Progenitor cell of endocrine pancreas (in vitro differentiated cells): ENCODE measurements at places on chromosomes 13 and 19. TPM values are rescaled to one million over a fixed set of nuclear protein-coding genes. Genes with fewer than 3 reads are reported as not detected.

DNA sequence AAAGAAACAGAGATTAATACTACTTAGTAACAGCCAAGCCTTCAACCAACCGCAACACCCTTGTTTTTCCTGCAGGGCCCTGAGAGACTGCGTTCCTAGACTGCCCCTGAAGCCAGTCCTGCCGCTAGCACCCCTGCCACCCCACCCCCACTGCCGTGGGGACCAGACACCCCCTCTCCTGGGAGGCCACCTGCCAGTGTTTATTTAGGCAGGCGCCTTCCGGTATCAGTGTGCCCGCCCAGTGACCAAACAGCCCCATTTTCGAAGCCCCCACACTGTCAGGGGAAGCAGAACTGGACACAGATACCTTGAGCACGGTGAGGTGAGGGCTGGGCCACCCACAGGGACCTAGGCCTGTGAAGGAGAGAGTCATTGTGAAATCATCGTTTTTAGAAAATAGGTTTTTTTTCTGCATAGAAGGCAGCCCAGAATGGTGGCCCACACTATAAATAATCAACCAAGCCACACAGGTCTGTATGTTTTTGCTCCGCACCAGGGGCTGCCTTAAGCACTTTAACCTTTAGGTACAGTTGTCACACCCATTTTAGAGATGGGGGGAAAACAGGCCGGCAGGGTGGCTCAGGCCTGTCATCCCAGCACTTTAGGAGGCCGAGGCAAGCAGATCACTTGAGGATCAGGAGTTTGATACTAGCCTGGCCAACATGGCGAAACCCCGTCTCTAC is 3.5 kb upstream of the TLE5 start:
- H3K4me1 ChIP-seq = peaks cover 31% of the 10 kb centered on the region
- H3K36me3 ChIP-seq = no peaks in the 10 kb centered on the region
- peak overlapping the region; percentile 41 for H3K4me3 ChIP-seq
- H3K27me3 ChIP-seq = no peaks in the 10 kb centered on the region
- DNase-seq = peak; percentile 42

Gene TMC4
- 119 and 125 TPM in 2 replicates for total RNA-seq

DNA sequence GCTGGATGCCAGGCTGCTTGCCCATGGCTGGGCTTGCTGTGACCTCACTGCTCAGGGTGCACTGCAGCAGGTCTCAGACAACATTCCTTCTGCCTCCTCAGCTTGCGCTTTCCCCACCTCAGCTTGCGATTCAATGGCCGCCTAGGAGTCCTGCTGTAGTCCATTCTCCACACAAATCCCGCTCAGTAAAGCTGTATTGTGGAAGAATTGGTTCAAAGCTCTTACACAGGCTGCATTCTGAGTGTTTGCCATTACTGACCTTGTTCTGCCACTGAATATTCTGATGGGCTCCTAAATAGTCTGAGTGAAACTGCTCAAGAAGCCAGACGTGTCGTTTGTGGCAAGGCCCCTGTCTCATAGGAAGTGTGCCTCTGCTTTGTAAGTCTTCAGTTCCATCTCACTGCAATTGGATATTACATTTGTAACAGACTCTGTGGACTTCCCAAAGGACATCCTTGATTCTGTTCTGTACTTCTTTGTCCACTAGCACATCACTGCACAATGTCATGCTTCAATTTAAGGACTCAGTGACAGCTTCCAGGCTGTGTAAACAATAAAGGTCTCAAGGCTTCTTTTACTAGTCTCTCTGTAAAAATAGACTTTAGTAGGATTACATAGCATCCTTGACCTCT is 49.8 kb downstream of the KATNAL1 start:
- peaks cover 11% of the 10 kb centered on the region for H3K4me1 ChIP-seq
- H3K27me3 ChIP-seq = no peaks in the 10 kb centered on the region
- no peak for DNase-seq
- peaks cover 9% of the 10 kb centered on the region for H3K36me3 ChIP-seq
- H3K27ac ChIP-seq = peak overlapping the region; percentile 53

Gene PRR20B
- not detected in 2 replicates for total RNA-seq

Gene OLFM2
- total RNA-seq = 55.0 and 57.9 TPM in 2 replicates

DNA sequence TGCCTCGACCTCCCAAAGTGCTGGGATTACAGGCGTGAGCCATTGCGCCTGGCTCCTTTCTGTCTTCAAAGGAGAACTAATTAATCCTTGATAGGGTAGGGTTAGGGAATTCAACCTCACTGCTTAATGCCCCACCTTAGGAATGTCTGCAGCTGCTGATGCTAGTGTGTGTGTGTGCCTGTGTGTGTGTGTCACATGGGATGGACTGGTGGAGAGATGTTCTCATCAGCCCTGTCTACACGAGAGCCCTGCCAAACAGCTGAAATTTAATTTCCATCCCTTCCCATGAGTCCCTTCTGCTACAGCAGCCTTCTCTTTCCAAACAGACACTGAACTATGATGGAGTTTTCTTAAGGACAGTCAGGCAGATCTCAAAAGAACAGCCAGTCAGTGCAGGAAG is 46.5 kb upstream of the CLDN10 start:
- no peaks in the 10 kb centered on the region for H3K36me3 ChIP-seq
- H3K4me3 ChIP-seq = no peak overlapping the region
- H3K27me3 ChIP-seq = no peaks in the 10 kb centered on the region
- no peak overlapping the region for H3K27ac ChIP-seq

DNA sequence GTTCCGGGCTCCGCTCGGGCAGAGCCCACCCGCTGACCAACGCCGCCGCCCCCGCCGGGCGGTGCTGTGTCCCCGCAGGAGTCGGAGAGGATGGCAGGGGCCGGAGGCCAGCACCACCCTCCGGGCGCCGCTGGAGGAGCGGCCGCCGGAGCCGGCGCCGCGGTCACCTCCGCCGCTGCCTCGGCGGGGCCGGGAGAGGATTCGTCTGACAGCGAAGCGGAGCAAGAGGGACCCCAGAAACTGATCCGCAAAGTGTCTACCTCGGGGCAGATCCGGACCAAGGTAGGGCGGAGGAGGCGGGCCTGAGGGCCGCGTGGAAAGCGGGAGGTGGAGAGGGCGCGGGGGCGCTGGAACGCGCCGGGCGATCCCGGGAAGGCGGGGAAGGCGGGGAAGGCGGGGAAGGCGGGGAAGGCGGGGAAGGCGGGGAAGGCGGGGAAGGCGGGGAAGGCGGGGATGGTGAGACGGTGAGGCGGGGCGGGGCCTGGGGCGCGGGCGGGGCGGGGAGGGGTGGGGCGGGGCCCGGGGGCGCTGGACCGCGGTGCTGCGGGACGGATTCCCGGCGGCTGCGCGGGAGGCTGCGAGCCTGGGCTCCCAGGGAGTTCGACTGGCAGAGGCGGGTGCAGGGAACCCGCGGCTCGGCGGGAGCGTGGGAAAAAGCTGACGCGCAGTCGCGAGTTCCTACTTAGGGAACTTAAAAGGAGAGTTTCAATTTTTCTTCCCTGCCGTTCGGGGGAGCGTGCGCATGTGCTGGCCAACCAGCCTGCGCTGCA is 421 bp downstream of the DGKH start:
- no peaks in the 10 kb centered on the region for H3K36me3 ChIP-seq
- H3K27ac ChIP-seq = no peak overlapping the region
- peak; percentile 52 for DNase-seq
- H3K27me3 ChIP-seq = peaks cover 49% of the 10 kb centered on the region
- H3K4me3 ChIP-seq = peak overlapping the region; percentile 73

Gene PLIN4
- total RNA-seq = 0.93 and 1.3 TPM in 2 replicates

GRCh38 chr19:35744430-35745327 is 539 bp downstream of the U2AF1L4 start:
- no peaks in the 10 kb centered on the region for H3K27me3 ChIP-seq
- H3K36me3 ChIP-seq = peaks cover 3% of the 10 kb centered on the region
- peak overlapping the region; percentile 100 for H3K27ac ChIP-seq
- H3K4me3 ChIP-seq = peak overlapping the region; percentile 98
- peaks cover 31% of the 10 kb centered on the region for H3K4me1 ChIP-seq

GRCh38 chr19:2455851-2456570 is 748 bp downstream of the LMNB2 start:
- H3K36me3 ChIP-seq = no peaks in the 10 kb centered on the region
- DNase-seq = peak; percentile 24
- H3K27ac ChIP-seq = no peak overlapping the region
- H3K4me1 ChIP-seq = peaks cover 5% of the 10 kb centered on the region
- H3K4me3 ChIP-seq = peak overlapping the region; percentile 81

- H3K36me3 ChIP-seq = no peaks in the 10 kb centered on the region
- no peak for DNase-seq
- H3K27me3 ChIP-seq = no peaks in the 10 kb centered on the region
- H3K4me3 ChIP-seq = no peak overlapping the region
Measured at GRCh38 chr13:28129911-28130693, 8.2 kb upstream of the PAN3 start.

DNA sequence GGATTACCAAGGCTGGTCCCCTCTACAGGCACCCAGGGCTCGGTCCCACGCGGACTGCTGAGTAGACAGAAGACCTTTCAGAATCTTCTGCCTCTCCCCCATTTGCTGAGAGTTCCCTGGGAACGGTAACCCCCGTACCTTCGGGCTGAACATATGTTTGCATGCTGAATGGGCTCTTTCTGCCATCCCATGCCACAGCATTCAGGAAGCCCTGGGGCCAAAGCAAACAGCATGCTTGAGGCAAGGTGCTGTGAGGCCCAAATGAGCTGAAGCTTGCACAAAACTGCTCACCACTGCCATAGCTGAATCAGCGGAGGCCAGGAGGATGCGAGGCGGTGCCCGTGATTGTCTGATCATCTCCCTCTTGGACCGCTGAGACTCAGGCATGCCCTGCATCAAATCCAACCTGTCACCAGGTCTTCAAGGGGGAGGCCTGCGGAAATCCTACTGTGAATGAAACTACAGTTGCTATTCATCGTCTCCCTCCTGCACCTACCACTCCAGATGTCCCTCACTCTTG is 16.3 kb upstream of the C19orf12 start:
- H3K4me3 ChIP-seq = no peak overlapping the region
- H3K4me1 ChIP-seq = no peaks in the 10 kb centered on the region
- DNase-seq = no peak
- H3K36me3 ChIP-seq = no peaks in the 10 kb centered on the region
- no peak overlapping the region for H3K27ac ChIP-seq

Gene EFNA2
- total RNA-seq = 23.8 and 26.5 TPM in 2 replicates

DNA sequence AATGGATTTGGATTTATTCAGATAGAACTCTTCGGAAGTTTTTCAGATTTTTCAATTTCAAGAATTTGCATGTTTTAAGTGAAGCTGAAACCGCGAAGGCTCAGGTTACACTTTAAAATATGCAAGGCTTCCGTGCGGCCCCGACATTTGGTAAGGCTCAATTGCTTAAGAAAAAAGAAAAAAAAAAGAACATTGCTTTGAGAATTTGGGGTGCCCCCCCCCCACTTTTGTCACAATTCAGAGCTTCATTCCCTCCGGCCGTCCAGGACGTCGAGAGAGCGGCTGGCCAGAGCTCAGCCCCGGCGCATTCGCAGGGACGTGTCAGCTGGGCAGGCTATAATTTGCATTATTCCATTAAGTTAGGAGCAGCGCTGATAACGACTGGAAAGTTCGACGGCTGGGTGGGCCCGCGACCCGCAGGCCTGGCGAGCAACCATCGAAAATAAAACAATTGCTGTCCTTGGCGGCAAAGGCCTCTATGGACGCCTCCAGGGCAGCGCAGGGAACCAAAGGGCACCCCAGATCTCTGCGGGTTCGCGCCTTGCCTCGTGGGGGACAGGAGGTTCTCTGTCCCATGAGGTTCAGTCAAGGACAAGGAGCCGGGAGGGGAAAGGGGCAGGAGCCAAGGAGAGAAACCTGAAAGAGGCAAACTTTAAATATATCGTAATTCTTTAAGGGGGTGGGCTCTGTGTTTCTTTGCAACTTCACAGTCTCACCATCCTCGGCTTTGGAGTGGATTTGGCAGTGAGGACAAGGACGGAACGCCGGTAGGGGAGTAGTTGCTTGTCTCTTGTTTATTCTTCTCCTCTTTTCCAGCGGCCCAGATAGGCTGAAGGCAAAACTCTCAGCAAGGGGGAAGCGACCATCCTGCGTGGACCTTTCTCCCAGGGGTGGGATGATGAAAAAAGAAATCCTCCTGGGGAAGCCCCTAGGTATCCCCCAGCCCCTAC is 7.0 kb downstream of the SOX21 start:
- peak overlapping the region; percentile 39 for H3K27ac ChIP-seq
- no peak overlapping the region for H3K4me3 ChIP-seq
- peaks cover 89% of the 10 kb centered on the region for H3K27me3 ChIP-seq
- peaks cover 33% of the 10 kb centered on the region for H3K4me1 ChIP-seq
- peaks cover 3% of the 10 kb centered on the region for H3K36me3 ChIP-seq

DNA sequence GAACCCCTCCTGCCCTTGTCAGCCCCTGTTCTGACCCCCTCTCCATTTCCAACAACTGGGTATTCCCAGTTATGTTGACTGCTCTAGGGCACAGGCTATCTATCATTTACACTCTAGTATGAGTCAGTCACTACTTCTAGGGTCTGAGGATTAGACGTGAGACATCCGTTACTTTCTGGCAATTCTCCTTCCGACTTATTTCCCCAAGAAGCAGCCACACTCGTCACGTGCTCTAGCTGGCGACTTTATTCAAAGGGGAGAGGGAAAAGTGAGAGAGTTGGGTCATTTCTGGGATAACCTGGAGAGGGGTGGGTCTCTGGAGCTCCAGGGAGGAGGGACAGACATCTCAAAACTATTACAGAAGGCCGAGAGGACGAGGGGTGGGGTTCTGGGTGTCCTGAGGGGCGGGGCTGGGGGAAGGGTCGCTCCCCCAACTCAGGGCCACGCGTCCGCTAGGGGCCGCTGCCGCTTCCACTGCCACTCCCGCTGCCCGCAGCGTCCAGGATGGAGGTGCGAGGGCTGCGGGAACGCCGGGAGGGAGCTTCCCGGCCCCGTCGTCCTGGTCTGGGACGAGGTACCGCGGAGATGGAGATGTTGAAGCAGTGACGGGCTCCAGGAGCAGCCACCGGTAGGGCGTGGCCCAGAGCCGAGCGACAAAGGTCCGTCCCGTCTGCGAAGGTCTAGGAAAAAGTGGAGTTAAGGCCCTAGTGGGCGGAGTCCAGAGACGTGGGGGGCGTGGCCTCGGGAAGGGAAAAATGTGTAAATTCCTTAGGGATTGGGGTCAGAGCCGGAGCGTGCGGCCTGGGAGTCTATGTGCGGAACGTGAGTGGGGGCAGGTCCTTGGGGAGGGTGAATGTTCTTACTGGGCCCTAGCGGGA is 8.9 kb downstream of the RTBDN start:
- H3K36me3 ChIP-seq = no peaks in the 10 kb centered on the region
- H3K4me3 ChIP-seq = no peak overlapping the region
- H3K27ac ChIP-seq = peak overlapping the region; percentile 81
- peak; percentile 56 for DNase-seq
- H3K4me1 ChIP-seq = no peaks in the 10 kb centered on the region

GRCh38 chr19:13015361-13016223 is 20.3 kb downstream of the NFIX start:
- H3K27ac ChIP-seq = no peak overlapping the region
- H3K27me3 ChIP-seq = peaks cover 97% of the 10 kb centered on the region
- no peaks in the 10 kb centered on the region for H3K36me3 ChIP-seq

- H3K27ac ChIP-seq = no peak overlapping the region
- no peak overlapping the region for H3K4me3 ChIP-seq
Measured at GRCh38 chr13:20377720-20378119, 145.6 kb upstream of the GJB6 start.

Gene TTC9B
- total RNA-seq = not detected in 2 replicates

DNA sequence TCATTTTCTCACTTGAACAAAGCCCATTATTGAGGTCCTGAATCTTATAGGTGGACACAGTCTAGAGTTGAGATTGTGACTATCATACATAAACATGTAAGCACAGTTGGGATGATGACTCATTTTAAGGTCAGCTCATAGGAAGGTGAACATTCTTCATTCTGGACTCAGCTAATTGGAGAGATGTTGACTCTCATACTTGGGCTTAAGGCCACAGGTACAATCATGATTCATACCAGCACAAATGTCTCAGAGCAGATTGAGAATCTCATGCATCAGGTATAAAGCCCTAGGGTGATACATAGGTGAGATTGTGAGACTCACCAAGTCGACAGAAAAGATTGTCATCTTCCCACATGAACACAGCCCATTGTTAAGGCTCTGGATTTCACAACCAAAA is 62.3 kb upstream of the ZNF724 start:
- no peak for DNase-seq
- no peak overlapping the region for H3K4me3 ChIP-seq
- no peaks in the 10 kb centered on the region for H3K27me3 ChIP-seq
- no peak overlapping the region for H3K27ac ChIP-seq
- no peaks in the 10 kb centered on the region for H3K4me1 ChIP-seq
